Stimulated activated CD4-positive, alpha-beta T cell treated with anti-CD3 and anti-CD28 coated beads, Interleukin-1b, Interleukin-23, amount 100 ng/mL, for 4 hours (primary cell): ENCODE measurements at places on chromosomes 13 and 19.

GRCh38 chr19:1754636-1755466 lies 1.5 kb downstream of the ONECUT3 start:
- DNase-seq: no peak

DNA sequence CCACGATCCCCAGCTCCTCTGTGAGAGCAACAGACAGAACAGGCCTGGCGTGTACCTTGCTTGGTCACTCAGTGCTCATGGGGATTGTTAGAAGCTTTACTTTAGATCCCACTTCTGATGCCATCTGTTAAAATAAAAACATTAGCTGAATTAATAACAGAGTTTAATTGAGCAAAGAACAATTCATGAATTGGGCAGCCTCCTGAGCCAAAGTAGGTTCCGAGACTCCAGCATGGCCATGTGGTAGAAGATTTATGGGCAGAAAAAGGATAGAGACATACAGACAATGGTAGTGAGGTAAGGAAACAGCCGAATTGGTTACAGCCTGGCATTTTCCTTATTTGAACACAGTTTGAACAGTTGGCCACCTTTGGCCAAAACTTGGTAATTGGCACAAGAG lies 223.9 kb upstream of the TRPC4 start:
- DNase-seq: no peak

GRCh38 chr13:98228661-98229341 lies 51.7 kb upstream of the RNF113B start:
- no peak for DNase-seq

DNA sequence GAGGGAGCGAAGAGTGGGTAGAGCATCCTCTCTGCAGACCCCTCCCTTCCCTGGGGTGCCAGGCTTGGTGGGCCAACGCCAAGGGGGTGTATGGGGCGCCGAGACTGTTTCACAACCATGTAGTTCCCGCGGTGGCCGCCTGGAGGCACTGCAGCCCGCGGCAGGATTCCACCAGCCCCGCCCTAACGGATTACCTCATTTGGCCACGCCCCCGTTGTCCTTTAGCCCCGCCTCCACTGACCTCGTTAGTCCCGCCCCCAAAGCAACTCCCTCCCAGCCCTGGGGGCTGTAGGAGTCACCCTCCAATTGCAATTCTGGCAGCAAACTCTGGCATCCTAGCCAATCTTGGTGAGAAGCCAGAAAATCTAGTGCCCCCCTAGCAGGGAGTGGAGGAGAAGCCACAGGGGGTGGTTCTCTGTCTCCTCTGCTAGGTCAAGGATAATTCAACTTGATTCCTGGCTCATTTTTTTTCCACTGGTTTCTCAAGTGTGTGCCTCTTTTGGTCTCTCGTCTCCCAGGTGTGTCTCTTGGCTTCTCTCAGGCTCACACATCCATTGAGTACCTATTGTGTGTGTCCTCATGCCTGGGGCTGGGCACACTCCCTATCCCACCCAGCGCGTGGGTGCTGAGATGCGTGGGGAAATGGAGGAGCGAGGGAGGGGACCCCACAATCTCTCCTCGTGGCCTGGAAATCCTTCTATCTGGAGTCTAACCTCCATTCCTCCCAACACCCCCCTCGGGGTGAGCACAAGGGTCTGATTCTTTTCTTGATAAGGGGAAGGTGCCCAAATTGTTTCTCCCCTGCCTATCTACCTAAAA lies 2.0 kb downstream of the OLFM2 start:
- peak; percentile 81 for DNase-seq

GRCh38 chr19:50358483-50359327 lies 6.7 kb downstream of the NAPSA start:
- DNase-seq: peak; percentile 74

- no peak for DNase-seq
Observed at GRCh38 chr13:109697936-109698335, 88.4 kb downstream of the IRS2 start.

DNA sequence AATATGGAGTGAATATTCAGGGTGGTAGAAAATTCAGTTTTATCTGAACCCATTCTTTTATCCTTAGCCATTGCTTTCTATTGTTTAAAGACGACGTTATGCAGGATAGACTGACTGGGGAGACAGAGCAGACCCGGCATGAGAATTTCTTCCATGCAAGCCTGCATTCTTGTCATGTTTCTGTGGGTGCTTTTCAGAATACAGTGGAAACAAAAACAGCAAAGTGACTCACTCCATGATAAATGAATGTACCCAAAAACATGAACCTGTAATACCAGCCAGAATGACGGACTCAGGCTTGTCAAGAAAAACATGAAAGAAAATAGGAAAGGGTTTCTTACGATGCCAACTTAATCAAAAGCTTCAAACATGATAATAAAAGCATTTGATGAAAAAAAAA lies 924.0 kb downstream of the EFNB2 start:
- no peak for DNase-seq

DNA sequence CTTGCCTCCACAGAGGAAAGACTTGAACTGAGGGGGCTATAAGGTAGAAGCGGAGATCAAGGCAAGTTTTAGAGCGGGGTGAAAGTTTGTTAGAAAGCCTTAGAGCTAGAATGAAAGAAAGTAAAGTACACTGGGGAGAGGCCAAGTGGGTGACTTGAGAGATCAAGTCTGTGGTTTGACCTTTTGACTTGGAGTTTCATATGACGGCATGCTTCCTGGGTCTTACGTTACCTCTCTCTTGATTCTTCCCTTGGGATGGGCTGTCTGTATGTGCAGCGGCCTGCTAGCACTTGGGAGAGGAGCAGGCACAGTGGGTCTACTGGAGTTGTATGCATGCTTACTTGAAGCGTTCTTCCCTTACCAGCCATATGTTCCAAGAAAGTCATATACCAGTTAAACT lies 1768.5 kb downstream of the PCDH9 start:
- DNase-seq: no peak

- no peak for DNase-seq
Observed at GRCh38 chr19:9878511-9879196, 43.5 kb downstream of the PIN1 start.

DNA sequence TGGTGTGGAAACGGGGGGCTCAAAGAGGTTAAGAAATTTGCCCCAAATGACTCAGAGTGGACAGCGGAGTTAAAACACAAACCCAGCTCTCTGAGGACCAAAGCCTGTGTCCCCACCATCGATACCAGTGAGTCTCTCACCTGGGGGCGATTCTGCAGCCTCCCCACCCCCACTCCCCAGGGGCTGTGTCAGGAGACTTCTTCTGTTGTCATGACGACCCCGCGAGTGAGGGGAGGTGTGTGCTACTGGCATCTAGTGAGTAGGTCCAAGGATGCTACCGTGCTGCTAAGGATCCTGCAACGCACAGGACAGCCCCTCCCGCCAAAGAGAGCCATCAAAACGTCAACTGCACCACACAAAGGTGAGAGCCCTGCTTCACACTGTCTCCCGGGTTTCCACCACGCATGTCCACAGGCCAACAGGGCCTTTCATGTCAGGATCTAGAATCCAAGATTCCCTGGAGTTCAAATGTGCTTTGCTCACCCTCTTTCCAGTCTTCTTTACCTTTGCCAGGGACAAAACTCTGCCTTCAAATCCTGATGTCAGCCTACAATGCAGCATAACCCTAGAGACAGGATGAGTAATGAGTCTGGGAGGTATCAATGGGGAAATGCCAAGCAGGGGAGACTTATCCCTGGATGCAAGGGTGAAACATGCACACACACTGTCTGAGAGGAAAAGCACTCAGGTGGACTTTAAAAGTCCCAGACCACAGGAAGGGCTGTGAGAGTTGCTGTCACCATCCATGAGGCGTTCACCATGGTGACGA lies 3.9 kb downstream of the RANBP3 start:
- DNase-seq: no peak
